Hematopoietic multipotent progenitor cell (in vitro differentiated cells): ENCODE measurements at places on chromosomes 16 and 17.

DNA sequence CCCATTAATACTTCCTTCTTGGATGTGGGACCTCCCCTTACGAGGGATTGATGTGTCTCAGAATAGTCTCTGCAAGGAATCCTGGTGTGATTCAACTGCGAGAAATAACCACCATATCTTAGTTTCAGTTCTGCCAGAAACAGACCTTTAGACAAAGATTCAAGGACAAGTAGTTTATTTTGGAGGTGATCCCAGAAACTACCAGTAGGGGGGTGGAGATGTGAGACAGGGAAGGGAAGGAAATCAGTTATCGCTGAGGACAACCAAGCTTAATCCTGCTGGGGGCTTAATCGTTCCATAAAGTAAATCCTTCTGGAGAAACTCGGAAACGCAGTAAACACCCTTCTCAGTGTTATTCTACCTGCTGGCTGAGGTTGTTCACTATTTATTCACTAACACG lies 5.0 kb upstream of the SDR42E1 start:
- peak; percentile 35 for DNase-seq

DNA sequence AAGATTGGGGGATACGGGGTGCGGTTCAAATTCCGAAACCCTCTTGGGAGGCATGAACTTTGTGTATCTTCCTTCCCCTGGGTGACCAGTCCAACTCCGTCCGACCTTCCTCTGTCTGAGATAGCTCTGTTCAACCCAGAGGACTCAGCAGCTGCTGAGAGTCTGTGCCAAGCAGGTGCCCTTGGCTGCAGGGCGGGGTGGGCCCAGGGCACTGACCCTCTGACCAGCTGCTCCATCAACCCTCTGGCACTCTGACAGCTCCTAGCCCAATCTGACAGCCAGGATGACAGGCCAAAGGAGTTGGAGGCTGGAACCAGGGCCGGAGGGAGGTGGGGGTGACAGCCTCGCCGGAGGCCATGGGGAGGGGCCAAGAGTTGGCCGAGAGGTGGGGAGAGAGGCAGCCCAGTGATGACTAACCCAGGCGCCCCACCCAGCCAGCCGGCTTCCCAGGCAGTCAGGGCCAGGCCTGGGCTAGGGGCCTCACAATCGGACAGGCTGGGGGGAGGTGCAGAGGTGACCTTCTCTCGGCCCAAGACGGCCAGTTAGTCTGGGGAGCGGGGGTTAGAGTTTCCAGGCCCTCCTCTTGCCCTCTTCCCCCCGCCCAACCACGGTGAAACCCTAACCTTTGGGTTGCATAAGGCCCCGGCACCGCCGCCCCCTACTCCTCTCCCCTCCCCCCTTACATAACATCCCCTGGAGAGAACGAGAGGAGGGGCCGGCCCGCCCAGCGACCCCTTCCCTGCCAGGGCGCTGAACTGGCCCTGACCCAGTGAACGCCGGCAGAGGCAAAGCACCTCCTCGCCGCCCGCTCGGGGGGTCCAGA lies 5.0 kb upstream of the TLCD2 start:
- DNase-seq, result peak; percentile 56

DNA sequence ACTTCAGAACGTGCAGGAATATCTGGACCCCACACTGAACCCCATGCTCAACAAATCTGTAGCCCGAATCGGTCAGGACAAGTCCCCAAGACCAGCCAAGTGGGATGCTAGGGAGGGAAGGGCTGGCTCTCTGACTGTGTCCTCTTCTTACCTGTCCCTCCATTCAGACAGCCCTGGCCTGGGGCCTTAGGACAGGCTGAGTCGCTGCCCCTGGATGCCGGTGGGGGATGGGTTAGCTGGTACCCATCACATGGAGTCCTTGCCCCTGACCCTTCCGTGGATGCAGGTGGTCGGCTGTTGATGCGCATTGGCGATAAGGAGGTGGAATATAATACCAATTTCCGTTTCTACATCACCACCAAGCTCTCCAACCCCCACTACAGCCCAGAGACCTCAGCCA lies 16.0 kb upstream of the KDM6B start:
- no peak for DNase-seq

- no peak for DNase-seq
These were observed 375.7 kb upstream of the DYNLRB2 start for GRCh38 chr16:80164966-80165550.

GRCh38 chr16:27690608-27691007 lies 140.7 kb downstream of the KATNIP start:
- peak; percentile 48 for DNase-seq

DNA sequence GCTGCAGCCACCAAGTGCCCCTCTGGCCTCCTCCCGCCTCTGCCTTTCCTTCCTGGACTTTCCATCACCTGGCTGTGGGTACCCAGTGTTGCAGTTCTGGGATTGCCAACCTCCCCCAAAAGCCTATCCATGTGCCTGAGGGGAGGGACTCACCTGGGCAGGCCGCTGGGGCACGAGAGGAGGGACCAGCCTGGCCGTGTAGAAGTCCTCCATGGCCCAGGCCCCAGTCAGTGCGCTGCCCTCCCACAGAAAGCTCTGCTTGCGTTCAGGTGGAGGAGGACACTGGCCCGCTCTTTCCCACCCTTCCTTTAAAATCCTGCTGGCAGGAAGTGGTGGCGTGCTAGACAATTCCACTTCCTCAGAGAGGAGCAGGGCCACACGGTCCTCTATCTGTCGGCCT lies 14.2 kb downstream of the SLX4 start:
- DNase-seq, result no peak

DNA sequence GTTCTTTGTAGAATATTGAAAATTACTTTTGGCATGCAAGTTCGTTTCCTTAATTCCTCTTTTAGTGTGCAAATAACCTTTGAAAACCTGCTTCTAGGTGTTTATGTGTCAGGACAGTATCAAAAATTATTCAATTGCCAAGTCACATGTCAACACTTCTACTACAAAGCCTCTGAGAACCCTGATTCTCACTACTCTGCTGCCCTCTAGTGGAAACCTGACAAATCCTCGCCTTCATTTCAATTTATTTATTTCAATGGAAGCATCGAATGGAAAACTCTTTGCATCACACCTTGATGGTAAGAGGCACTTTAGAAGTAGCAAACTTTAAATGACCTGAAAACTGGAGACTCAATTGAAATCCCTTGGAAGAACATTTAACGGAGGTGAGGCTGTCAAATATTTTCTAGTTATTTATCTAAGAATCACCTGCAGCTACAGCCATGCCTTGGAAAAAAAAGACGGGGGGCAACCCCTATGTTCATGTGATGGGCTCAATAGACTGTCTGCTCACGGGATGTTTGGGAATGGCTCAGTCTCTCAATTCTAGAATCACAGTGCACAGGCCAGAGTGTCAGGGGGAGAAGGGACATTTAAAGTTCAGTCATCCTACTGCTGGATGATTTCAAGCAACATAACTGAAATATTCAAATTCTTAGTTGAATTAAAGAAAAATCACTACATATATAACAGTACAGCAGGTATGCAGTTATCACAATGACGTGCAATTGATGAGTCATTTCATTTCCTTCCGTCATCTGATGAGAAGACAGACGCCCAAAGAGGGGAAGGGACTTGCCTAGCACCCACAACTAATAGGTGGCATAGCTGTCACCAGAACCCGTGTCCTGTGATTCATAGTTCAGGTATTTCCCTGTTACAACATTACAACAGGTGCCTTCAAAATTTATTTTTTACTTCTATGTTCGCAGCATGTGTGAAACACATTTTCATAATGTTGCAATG lies 563.9 kb downstream of the TOX3 start:
- no peak for DNase-seq

- no peak for DNase-seq
These were observed 28.6 kb downstream of the TPSG1 start for GRCh38 chr16:1196494-1196893.

DNA sequence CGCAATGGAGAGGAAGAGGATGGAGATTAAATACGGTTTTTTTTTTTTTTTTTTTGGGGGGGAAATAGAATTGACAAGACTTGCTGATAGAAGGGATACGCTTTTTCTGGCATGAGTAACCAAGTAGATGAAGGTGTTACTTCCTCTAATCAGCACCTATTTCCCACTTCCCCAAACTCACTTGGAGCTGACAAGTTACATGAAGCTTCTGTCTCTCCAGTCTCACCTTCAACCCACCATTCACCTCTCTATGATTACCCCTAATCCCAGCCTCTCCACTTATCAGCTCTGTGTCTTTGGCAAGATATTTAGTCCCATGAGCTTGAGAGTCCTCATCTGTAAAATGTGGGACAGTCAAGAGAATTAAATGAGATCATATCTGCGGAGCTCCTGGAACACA lies 185.9 kb upstream of the HS3ST3A1 start:
- no peak for DNase-seq

GRCh38 chr16:19664166-19664565 lies 53.9 kb downstream of the KNOP1 start:
- DNase-seq, result no peak

- DNase-seq, result no peak
These were observed 76.3 kb upstream of the HNF1B start for GRCh38 chr17:37820995-37821713.

DNA sequence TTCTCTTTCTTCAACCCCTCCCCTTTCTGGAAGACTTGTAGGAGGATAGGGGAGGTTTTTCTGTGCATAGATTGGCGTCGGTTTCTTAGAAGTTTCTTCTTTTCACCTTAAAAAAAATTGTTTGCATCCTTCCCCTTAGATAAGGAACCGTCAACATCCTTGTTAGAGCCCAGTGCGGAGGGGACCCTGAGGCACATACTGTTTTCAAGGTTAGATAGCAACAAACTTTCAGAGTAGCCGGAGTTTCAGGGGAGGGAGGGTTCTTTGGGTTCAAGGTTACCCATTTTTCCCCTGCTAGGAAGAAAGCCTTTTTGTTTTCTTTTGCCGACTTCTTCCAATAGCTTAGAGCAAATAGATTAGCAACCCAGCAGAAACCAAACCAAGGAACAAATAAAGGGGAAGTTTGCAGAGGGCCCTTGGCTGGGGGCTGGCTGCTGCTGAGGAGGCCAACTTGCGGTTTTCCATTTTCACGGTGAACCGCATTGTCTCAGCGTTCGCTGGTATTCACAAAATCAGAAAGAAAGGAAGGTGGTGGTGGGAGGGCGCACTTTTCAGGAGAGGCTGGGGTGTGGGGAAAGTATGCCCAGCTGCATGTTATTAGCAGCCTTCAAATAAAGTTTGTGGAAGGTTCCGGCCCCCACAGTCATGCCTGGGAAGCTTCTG lies 28.8 kb downstream of the MSI2 start:
- peak; percentile 89 for DNase-seq

DNA sequence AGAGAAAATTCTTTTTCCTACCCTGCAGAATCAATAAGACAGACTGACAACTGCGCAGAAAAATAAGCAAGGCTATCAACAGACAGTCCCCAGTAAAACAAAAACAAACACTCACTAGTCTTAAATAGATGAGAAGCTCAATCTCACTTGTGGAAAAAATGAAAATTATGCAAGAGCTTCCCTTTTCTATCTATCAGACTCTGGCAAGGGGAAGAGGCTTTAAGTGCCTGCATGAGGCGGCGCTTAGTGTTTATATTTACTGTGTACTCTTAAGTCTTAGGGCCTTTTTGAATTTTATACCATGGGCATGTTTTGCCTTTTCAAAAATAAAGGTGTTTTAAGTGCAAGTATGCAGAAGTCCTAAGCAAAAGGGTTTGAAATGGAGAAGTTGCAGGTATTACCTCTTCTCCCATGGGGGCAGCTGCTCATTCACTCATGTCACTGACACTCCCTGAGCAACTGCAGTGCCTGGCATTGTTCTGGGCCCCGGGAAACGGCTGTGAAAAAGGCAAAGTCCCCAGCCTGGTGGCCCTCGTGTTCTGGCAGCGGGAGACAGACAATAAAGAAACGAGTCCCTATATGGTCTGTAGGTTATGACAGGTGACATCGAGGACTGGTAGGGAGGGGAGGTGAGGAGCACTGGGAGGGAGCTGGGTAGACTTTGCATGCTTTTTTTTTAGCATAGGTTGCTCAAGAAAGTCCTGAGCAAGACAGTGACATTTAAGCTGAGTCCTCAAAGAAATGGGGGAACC lies 35.2 kb downstream of the HSBP1 start:
- DNase-seq, result no peak

GRCh38 chr17:62321451-62321850 lies 58.9 kb upstream of the EFCAB3 start:
- no peak for DNase-seq

GRCh38 chr16:12024429-12024828 lies 47.9 kb downstream of the SNX29 start:
- no peak for DNase-seq
